Muscle of back (tissue), 13 donors: ENCODE measurements at places on chromosomes 4 and X. TPM values are rescaled to one million over a fixed set of nuclear protein-coding genes. Genes with fewer than 3 reads are reported as not detected.
A peak's percentile ranks its signal among the peaks of the same experiment; 100 is the strongest.

- no peak for DNase-seq
These were observed 49.1 kb downstream of the GALNT7 start for GRCh38 chr4:173217727-173218126.

DNA sequence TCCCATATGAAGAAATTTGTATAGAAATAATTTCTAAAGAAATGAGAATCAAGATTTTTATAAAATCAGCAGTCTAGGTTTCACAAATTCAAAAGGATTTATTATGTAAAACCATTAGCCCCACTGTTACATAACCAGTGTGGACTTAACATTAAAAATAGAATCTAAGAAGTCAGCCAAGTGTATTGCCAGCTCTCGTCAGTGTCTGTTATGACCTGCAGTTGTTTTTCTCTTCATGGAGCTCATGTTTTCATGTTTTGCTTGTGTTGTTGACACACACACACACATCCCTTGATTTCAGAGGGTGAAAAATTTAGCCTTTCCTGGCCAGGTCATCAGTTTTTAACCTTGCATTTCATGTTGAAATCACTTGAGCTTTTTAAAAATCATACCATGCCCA is 39.5 kb downstream of the USP38 start:
- no peak for DNase-seq

DNA sequence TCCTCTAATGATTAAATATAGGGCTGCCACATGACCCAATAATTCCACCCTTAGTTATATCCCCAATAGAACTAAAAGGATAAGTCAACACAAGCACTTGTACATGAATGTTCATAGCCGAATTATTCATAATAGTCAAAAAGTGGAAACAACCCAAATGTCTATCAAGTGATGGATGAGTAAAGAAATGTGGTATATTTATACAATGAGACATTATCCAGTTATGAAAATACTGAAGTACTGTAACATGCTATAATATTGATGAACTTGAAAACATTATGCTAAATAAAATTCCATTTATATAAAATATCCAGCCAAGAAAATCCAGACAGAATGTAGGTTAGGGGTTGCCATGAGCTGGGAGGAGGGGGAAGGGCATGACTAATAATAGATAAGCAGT is 436.7 kb upstream of the AADAT start:
- DNase-seq: no peak

GRCh38 chrX:21843179-21843578 is 3.8 kb downstream of the MBTPS2 start:
- no peak for DNase-seq

- peak; percentile 69 for DNase-seq
These were observed 31.1 kb downstream of the F11 start for GRCh38 chr4:186297013-186297645.

Gene SPOCK3
- 1.4 TPM for polyA plus RNA-seq

DNA sequence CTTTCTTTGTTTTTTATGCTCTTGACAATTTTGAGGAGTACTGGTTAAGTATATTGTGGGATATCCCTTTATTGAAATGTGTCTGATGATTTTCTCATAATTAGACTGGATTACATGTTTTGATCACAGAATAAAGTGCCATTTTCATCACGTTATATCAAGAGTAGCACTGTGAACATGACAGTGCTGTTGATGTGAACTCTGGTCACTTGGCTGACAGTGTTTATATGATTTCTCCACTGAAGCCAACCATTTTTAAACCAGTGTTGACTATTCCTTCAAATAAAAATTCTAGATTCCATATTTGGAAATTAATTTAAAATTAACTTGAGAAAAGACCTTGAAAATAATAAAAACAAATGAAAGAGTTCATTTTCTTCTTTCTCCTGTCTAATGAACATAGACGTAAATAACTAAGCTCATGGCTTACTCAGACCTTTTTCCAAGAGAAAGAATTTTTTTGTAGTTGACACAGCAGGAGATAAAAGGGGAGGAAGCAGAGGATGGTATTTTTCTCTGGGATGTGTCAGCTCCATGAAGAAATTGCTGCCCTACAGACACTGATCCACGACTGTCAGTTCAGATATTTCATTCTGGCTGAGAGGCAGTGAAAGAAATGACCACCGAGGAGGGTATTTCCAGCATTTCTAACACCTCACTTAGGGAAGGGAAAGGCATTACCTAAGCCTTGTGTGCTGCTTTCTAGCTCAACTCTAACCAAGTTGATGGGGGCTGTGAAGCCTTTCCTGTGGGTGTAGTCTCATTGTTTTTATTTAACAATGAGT is 150.9 kb upstream of the ANK2 start:
- DNase-seq: no peak

- DNase-seq: no peak
These were observed 69.0 kb upstream of the IQCM start for GRCh38 chr4:149884529-149885181.

Gene SNCA
- polyA plus RNA-seq: 110 TPM

DNA sequence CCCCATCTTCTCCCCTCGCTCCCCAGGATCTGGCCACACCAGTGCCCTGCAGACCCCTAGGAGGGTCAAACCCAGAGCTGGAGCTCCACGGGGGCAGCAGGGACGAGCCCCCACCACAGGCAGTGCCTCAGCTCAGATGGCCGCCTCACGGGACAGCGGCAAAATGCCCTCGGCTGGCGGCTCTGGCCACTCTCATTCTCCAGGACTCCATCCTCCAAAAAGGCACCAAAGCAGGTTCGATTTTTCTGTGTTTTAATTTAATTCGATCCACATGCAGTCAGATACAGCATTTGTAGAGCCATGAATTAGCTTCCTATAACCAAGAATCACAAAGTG is 8.3 kb downstream of the FAM53A start:
- no peak for DNase-seq

Gene NDST4
- 1.2 TPM for polyA plus RNA-seq

Gene CT45A2
- polyA plus RNA-seq: not detected

DNA sequence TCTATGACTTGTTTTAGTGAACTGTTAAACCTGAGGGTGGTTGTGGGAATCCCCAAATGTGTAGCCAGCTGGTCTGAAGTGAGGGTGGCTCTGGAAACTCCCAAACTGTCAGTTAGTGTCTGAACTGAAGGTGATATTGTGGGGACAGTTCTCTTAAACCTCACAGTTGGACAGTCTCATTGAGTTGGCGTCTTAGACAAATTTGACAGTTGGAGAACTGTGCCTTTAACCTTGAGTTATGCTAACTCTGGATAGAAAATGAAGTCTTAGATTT is 20.7 kb upstream of the CTSO start:
- no peak for DNase-seq

GRCh38 chrX:22047468-22047867 is 15.3 kb downstream of the PHEX start:
- DNase-seq: peak; percentile 73

DNA sequence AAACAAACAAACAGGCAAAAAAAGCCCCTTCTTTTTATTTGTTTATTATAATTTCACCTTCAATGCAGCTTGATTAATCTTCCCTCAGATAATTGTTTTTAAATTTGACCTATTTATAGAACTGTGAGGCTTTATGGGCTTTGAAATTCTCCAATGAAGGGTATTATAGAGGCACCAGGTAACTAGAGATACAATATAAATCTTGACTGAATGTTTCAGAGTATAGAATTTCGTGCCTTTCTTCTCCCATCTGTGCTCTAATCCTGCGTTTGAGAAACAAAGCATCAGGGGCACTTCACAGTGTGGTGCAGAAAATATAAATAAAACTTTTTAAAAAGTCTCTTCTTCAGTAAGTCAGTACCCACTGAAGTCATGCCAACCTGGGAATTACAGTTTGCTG is 120.9 kb downstream of the ANKRD50 start:
- no peak for DNase-seq

DNA sequence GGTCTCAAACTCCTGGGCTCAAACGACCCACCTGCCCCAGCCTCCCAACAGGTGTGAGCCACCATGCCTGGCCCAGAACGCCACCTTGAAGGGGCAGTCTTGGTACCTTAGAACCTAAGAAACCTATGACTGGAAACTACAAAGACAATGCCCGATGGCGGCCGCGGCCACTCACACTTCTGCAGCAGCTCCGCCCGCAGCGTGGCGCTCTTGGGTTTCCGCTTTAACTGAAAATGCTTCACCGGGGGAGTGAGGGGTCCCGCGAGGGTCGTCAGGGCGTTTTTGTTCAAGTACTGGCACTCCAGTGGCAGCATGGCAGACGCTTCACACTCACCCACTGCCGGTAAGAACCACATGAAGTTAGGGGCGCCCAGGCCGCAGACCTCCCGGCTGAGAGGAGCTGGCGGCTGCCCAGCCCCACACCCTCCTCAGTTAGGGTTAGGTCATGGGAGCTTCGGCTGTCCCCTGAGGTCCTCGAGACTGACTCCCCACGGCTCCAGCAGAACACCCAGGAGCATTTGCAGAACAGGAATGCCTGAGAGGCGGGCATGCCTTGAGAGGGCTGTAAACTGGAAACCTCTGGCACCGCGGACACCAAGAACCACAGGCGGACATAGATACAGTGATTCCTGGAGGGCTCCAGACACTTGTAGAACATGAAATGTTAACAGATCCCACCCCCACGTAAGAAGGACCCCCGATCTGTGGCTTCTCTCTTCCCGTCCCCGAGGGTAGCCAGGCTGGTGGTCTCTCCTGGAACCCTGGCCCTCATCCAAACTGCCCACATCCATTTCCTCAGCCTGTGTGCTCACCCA is 19.0 kb downstream of the NELFA start:
- no peak for DNase-seq

Gene CCDC120
- polyA plus RNA-seq: 3.2 TPM

GRCh38 chrX:78327370-78328086 is at the start of gene CYSLTR1:
CYSLTR1 (minus strand) TSS chrX:78327611; CDS start chrX:78273746, 53,865 bp downstream.
- DNase-seq: no peak

DNA sequence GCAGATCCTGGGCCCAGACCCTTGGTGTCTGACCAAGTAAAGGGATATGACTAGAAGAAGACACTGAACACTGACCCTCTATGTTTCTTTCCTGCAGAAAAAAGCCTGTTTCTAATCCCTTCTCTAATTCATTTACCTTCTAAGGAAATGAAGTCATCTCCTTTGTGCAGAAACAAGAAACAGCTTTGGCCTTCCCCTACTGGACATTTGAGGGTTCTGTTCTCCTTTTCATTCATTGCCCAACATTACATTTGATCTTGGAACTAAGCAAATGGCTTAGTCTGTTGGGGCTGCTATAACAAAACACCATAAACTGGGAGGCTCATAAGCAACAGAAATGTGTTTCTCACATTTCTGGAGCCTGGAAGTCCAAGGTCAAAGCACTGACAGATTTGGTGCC is 20.0 kb downstream of the HCCS start:
- DNase-seq: no peak

GRCh38 chr4:10635091-10635490 is 49.5 kb downstream of the CLNK start:
- peak; percentile 21 for DNase-seq

GRCh38 chr4:33485111-33485510 is 2759.2 kb downstream of the ARAP2 start:
- no peak for DNase-seq

- DNase-seq: no peak
These were observed 395.2 kb upstream of the INTU start for GRCh38 chr4:127237581-127237980.

DNA sequence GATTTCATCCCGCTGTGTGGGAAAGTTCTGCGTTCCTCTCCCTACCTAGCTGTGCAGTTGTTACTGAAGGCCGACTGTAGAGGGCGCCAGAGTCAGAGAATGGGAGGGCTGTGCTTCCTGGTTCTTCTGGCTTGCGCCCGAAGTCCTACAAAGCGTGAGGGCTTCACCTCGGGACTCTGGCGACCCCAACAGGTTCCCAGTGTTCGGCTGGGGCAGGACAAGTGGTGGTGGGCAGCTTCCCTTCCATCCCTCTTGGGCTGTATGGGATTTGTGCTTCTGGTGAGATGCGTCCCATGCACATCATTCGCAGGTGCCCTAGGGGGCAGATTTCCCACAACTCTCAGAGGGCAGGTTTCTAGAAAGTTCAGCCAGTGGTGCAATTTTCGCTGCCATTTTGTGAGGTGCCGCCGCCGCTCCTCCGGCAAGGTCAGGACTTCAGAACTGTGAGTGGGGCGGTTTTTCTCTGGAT is 27.3 kb downstream of the CT45A1 start:
- peak; percentile 16 for DNase-seq

DNA sequence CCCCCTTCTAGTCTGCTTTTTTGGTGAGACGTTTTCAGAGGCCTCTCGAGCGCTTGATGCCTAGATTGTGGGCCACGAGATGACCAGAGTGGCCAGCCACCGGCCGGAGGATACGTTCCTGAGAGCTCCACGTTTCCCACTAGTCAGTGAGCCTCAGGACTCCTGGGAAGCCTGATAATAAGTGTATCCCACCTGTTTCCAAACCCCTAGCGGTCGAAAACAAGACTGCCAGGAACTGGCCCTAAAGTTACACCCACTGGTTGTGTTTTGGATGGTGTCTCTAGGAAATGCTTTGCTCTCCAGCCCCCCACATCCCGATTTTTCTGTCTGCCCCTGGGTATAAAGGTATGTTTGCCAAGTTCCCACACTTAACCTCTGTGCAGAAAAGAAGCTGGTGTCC is 4.6 kb upstream of the RS1 start:
- no peak for DNase-seq

DNA sequence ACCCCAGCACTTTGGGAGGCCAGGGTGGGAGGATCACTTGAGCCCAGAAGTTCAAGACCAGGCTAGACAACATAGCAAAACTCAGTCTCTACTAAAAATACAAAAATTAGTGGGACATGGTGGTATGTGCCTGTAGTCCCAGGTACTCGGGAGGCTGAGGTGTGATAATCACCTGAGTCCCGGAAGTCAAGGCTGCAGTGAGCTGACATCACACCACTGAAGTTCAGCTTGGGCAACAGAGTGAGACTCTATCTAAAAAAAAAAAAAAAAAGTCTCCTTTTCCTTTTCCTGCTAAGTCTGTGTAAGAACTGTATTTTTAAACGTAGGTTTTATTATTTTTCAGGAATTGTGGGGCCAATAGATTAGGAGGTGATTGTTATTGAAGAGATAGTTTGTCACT is 356.7 kb downstream of the ARHGAP24 start:
- DNase-seq: no peak

Gene PRR32
- 205 TPM for polyA plus RNA-seq

DNA sequence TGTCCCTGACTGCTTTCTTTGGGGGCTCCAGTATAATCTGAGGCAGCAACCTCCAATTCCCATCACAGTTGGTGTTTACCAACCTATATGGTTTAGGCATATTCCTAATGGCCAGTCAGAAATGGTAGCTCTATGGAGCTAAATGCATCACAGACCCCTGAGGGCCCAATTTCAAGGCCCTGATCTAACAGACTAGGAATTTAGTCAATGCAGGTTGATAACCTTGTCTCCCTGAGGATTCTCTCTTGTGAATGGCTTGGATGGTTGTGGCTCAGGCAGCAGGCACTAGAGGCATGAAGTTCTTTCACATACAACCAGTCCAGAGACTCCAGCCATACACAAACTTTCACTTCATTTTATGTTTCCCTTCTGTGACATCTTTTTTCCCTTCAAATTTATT is 59.4 kb downstream of the TMPRSS11F start:
- DNase-seq: no peak

Gene USP17L10
- polyA plus RNA-seq: not detected
